NCI-H1436 treated with DMSO at 0.1 percent for 48 hours (cell line): ENCODE measurements at places on chromosomes 6 and 20.

- DNase-seq: no peak
Observed at GRCh38 chr20:48680650-48681049, 147.1 kb downstream of the PREX1 start.

GRCh38 chr6:87789198-87789899, 87.3 kb upstream of the AKIRIN2 start:
- no peak for DNase-seq

DNA sequence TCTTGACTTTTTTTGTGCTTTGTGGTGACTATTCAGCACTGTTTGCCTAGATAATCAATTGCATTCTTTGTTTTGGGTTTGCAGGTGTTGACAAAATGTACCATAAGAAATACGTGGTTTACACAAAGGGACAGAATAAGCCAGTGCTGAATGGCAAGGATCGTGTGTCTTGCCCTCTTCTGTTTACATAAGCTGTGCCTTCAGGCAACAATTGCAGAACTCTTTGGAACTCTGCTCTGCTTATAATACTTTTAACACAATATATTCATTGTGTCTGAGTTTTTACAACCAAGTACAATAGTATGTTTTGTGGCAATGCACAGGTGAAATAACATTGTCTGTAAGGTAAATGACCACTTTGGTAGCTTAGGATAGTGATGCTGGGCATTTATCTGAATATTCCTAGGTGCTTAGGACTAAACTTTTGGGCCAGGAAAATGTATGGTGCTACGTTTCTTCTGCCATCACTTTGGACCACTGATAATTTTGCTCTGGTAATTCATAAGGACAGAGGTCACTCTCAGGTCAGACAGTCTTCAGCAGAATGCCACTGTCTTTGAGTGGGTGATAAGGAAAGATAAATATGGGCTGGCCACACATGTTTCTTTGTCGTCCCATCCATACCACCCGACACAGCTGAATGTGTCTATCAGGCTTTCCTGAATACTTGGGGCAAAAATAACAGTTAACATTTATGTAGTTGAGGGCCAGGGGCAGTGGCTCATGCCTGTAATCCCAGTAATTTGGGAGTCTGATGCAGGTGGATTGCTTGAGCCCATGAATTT, 344.6 kb upstream of the IMPG1 start:
- DNase-seq: no peak

DNA sequence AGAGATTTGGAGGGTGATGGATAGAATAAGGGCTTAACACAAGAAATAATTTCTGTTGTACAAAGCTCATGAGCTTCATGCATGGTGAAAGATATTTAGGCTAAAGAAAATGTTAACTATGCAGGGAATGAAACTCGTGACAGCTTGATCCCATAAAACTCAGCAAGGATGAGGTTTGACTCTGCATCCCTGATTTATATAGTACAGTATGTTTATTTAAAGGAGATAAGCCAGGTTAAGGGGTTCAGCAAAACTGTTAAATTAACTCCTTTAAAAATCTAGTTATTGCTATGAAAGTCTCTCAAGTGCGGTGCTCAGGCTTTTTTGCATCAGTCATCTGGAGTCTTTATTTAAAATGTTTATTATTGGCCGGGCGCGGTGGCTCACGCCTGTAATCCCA, 326.4 kb downstream of the LAMA2 start:
- DNase-seq: no peak

GRCh38 chr6:75495011-75495410, 1.4 kb upstream of the FILIP1 start:
- DNase-seq: no peak

DNA sequence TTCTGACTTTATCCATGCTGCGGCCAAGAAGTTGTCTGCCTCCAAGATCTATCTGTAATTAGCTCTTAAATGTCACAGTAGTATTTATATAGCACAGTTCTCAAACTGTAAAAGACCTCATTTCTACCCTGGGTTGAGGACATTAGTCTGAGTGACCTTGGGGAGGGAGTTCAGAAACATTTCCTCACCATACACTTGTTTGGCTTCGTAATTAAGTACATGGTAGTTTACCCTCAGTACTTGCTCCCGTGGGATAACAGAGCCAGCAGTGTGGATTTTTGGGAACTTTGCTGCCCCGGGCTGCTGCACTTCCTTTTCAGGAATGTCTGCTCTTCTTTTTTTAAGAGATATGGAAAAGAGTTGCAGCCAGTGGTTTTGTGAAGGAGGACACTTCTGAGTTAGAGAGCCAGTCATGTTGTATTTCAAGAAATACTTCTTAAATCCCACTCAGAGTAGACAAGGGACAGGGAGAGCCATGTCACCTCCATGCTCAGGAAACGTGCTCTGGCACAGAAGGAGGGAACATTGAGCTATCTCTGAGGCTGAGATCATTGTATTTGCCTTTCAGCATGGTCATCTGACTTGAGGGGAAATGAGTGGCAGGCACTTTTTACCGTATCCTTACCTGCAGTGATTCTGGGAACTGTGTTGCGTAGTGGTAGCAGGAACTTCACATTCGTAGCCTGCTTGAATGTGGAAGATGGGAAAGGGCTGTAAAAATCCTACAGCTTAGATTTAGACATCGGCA, 33.6 kb downstream of the RPRD1B start:
- DNase-seq: no peak

- DNase-seq: no peak
Observed at GRCh38 chr6:4568138-4568537, 208.1 kb upstream of the CDYL start.

- DNase-seq: no peak
Observed at GRCh38 chr20:11219192-11219591, 545.4 kb upstream of the JAG1 start.

GRCh38 chr20:58179083-58179431, 49.4 kb downstream of the ANKRD60 start:
- DNase-seq: no peak

GRCh38 chr20:5864873-5865587, 85.3 kb downstream of the TRMT6 start:
- no peak for DNase-seq
